GM10248 (cell line): ENCODE measurements at places on chromosomes 13 and 19.
A peak's percentile ranks its signal among the peaks of the same experiment; 100 is the strongest.

DNA sequence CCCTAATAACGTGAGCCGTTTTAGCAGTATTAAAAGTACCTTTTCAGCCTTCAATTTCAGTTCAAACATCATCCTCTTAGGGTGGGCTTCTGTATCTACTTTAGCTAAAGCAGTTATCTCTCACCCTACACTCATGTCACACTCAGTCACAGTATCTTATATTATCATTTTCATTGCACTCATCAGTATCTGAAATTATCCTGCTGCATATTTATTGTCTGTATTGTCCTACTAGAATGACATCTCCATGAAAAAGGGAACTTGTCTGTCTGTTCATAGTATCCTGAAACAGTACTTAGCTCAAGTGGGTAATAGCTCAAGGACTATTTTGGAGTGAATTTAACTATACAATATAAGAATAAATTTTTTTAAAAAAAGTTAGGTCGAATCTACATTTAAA, 19.9 kb upstream of the RFC3 start:
- DNase-seq = no peak

- no peak for DNase-seq
Observed at GRCh38 chr19:21841488-21842097, 5.6 kb upstream of the ZNF43 start.

- peak; percentile 61 for DNase-seq
Observed at GRCh38 chr19:54616821-54617560, 13.3 kb upstream of the LILRB1 start.

DNA sequence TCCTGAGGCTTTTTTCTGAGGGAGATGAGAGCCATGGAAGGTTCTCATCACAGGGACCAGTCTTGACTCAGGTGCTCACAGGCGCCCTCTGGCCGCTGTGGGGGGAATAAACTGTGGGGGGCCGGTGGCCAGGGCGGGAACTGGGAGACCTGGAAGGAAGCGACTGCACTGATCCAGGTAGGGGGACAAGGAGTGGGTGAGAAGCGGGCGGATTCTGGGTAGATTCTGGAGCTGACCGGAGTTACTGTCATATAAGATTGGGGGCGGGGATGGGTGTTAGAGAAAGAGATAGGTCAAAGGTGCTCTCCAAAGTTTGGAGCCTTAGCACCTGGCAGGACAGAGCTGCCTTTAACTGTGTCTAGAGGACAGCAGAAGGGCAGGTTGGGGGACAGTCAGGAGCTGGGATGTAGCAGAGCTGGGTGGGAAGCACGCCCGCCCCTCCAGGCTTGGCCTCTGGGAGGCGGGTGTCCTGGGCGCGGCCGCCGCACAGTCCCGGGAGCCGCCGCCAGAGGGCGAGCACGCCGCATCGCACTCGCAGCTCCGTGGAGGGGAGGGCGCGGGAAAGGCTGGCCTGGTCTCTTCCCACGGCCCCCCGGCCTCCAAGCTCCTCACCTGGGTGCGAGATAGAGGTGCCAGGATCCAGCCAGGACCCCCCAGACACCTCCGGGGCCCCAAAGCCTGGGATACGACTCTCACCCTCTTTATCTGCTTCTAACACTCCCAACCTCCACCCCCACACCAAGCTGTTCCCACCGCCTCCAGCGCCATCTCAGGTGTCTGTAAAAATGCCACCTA, 4.2 kb upstream of the DAND5 start:
- peak; percentile 88 for DNase-seq

GRCh38 chr13:46739447-46740098, 57.4 kb downstream of the ESD start:
- no peak for DNase-seq

DNA sequence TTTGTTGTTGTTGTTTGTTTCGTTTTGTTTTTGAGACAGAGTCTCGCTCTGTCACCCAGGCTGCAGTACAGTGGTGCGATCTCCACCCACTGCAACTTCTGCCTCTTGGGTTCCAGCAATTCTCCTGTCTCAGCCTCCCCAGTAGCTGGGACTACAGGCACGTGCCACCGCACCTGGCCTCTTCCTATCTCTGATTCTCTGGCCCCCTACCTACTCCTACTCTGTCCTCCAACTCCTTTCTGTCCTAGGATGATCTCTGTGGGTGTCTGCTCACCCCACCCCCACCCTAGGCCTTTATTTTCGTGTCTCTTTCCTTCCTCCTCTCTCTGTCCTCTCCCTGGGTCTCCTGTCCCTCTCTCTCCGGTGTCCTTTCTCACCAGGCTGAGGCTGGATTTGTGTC, 1.2 kb downstream of the PIH1D1 start:
- no peak for DNase-seq

- no peak for DNase-seq
Observed at GRCh38 chr19:18718015-18718526, 34.6 kb downstream of the CRTC1 start.

DNA sequence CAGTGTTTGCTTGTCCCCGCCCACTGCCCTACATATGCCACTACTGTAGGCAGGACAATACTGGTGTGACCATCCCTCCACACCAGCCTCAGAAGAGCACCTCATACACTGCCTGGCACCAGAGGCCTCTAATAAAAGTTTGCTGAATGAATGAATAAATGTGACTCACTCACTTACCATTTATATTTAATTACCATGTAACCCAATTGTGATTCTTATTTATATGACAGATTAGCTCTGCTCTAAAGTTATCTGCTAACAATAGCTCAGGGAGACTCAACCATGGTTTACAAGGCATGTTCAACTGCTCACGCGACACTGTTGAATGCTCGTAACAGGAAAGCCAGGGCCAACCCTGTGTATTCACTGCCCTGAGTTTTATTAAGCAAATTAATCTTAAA, 66.0 kb upstream of the DOCK9 start:
- DNase-seq = no peak

GRCh38 chr13:76663592-76664335, 222.4 kb downstream of the KCTD12 start:
- no peak for DNase-seq

DNA sequence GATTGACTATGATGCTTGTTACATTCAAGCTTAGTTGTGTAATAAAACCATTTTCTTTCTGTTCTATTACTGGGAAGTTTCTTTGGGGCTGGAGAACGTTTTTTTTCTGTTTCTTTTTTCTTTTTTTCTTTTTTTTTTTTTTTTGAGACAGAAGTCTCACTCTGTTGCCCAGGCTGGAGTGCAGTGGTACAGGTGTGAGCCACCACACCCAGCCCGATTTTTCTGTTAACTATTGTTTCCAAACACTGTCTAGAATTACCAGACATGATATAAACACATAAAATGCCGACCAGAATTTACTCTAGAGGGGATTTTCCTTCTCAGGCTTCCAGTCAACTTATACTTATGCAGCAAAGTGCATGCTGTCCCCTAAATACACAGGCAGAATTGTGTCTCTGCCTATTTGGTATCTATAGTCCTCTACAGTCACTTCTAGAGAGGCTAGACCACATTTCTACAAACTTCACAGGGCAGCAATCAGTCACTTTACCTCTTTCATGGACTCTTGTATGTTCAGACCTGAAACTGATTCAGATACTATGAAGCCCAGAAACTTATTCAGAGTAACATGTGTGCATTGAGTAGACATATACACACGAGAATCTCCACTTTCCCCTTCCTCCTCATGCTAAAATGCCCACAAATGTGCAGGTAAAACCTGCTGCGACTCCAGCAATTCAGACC, 121.2 kb downstream of the ZNF737 start:
- DNase-seq = no peak

- DNase-seq = peak; percentile 58
Observed at GRCh38 chr19:49422407-49423070, 702 bp downstream of the PTH2 start.

DNA sequence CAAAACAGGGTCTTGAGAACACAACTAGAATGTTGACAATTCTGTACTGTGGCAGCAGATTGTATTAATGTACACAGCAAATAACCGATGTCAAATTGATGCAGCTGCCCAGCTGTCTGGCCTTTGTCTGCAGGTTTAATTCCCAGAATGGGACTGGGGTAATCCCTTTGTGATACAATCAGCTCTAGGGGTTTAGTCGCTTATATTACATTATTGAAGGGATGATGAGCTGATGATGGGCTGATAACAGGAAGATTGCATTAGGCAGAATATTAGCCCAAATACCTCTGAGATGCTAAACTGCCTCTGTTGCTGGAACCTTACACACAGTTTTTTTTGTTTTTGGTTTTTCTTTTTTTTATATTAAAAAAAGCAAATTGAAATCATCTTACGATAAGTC, 265.0 kb downstream of the RBM26 start:
- DNase-seq = no peak
